ENCODE measurements at places on chromosomes 7 and 10. TPM values are rescaled to one million over a fixed set of nuclear protein-coding genes. Genes with fewer than 3 reads are reported as not detected.

DNA sequence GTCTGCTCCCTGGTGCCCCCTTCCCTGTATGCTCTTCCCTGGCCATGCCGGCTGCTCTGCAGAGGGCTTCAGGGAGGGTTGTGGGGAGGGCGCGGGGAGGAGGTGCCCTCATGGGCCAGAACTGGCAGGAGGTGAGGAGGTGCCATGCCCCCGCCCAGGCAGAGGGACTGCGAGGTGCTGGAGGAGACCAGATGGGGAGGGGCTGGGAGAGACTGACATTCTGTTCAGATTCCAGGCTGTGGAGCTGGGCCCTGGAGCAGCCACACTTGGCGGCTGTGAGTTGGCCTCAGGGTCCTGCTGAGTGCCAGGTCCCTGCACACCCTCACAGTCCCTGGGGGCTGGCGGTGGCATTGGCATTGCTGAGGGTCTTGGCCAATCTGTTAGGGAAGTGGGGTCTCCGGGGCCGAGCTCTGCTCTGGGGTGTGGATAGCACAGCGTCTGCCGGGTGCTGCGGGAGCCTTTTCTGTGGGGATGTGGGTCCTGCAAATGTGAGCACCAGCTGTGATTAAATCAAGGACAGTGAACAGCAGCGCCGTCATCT, 25.4 kb downstream of the INPP5A start:
- DNase-seq: no peak

DNA sequence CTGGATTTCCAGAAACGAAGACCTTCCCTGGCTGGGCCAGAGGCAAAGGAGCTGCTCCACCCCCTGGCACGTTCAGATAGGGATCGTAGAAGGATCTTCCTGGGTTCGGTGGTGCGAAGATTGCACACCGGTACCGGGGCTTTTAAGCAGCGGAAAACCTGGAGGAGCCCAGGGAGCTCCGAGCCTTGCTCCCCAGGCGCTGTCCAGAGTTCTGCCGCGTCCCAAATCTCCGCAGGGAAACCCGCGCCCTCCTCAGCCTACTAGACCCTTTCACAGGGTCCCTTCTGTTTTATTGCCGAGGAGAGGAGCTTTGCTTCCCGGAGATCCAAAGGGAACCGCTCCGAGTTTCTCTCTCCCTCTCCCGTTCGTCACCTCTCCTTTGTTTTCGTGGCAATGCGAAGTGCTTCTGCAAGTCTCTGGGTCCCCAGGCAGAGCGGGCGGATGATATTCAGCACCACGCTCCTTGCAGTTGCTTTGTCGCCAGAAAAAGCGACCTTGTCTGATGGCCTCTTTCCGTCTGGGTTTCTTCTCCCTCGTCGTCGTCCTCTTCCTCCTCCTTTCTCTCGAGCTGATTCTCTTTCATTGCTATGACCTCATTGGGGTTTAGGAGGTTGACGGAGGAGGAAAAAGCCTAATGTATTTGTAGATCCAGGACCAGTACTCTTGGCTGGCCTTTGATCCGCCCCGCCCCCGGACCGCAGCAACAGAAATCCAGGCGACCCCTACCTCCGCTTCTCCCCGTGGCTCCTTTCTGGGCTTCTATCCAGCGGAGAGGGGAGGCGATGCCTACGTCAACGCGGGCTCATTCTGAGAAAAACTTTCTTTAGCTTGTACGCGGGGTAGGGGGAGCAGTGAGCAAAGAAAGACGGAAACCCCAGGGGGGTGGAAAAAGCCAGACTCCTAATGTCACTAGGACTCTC, at the start of gene TMEM196:
Gene TMEM196 (minus strand): TSS at position 777 of the 920 bp plus-strand sequence. CDS start 921 bp downstream, outside the sequence.
- no peak for DNase-seq

GRCh38 chr7:141752634-141753033, 11.3 kb upstream of the TAS2R3 start:
- DNase-seq: no peak

GRCh38 chr10:63603709-63604445, 82.7 kb downstream of the REEP3 start:
- no peak for DNase-seq

GRCh38 chr7:156192921-156193320, 380.7 kb upstream of the SHH start:
- no peak for DNase-seq

Gene NYAP1
- total RNA-seq: not detected

Gene CRYGN
- total RNA-seq: not detected

Gene IMPDH1
- 7.1 TPM for total RNA-seq

Gene RBM17
- total RNA-seq: 66.7 TPM

Gene MINPP1
- total RNA-seq: 7.0 TPM

Gene AGBL3
- 1.9 TPM for total RNA-seq

Gene ZNF853
- total RNA-seq: 9.5 TPM

Measured in gastrocnemius medialis (tissue), 4 donors.